ENCODE measurements at places on chromosomes 2 and 18.

- DNase-seq: no peak
Observed at GRCh38 chr2:161421686-161422085, 5.6 kb downstream of the TBR1 start.

DNA sequence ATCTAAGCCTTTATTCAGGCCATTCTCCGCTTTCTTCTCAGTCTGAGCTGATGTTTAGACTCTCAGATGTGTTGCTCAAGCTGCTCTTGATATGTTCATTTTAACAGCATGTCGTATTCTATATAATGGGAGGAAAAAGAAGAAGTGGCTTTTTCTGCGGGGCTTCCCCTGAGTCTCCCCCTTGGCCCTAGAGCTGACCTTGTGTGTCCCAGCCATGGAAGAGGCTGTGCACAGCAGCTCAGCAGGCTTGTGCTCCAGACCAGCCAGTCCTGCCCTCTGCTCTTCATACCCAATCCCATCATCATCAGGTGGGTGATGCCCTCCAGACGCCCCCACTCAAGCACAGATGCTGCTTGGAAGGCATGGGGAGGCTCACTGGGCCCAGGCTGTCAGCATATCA is 155.1 kb upstream of the CELF4 start:
- no peak for DNase-seq

GRCh38 chr2:200446612-200447011 is 63.3 kb downstream of the KCTD18 start:
- no peak for DNase-seq

GRCh38 chr2:64862623-64863022 is 126.6 kb upstream of the SLC1A4 start:
- DNase-seq: no peak

DNA sequence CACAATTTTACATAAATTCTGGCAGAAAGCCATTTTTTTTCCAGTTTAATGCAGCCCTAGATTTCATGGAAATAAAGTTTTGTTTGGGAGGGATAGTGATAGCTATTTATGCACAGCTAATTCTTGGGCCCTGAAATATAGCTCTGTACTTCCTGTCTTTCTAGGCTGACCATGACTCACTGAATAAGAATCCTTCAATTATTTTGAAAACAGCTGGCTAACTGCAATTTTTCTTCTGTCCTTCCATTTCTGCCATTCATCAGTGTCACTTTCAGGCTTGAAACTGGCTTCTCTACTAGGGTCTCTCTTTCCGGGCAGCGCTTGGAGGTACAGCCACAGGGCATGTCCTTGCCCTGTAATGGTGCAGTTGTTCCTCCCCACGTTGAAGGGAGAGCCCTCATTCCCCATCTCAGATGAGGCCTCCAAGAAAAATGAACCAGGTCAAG is 97.1 kb upstream of the TMEM178A start:
- DNase-seq: no peak

GRCh38 chr2:217449444-217449843 is 553.4 kb downstream of the TNS1 start:
- DNase-seq: no peak

All from right forelimb (tissue), 1 donor.